ENCODE measurements at places on chromosomes 12 and 14. TPM values are rescaled to one million over a fixed set of nuclear protein-coding genes. Genes with fewer than 3 reads are reported as not detected.

The RPGRIP1 gene
- 0.28 TPM for total RNA-seq

The INHBE gene
- total RNA-seq = not detected

The WSCD2 gene
- not detected for total RNA-seq

The CLEC4D gene
- not detected for total RNA-seq

The PTCSC3 gene
- not detected for total RNA-seq

The LRTM2 gene
- not detected for total RNA-seq

The RASSF9 gene
- total RNA-seq = 1.0 TPM

The MIP gene
- not detected for total RNA-seq

The SMCO3 gene
- total RNA-seq = 0.02 TPM

The ERP27 gene
- total RNA-seq = not detected

The BCAT1 gene
- 12.2 TPM for total RNA-seq

The CLEC2D gene
- total RNA-seq = 0.48 TPM

The KRT4 gene
- total RNA-seq = 2.7 TPM

The RHNO1 gene
- 47.0 TPM for total RNA-seq

The ENDOU gene
- not detected for total RNA-seq

The ARHGEF25 gene
- 5.5 TPM for total RNA-seq

The ALDH2 gene
- total RNA-seq = 89.7 TPM

The C1QL4 gene
- 8.0 TPM for total RNA-seq

The IRF2BPL gene
- 17.6 TPM for total RNA-seq

The IQSEC3 gene
- 0.05 TPM for total RNA-seq

The PRKD1 gene
- total RNA-seq = 2.4 TPM

The SAMD15 gene
- total RNA-seq = 1.4 TPM

The KCNC2 gene
- total RNA-seq = not detected

The TOMM20L gene
- total RNA-seq = not detected

The AKAP5 gene
- 0.36 TPM for total RNA-seq

The ZNF385A gene
- total RNA-seq = 21.2 TPM

The CFAP251 gene
- 1.1 TPM for total RNA-seq

Data from A549 treated with AZD2906 at 1 μM for 4 hours (cell line).